Activated naive CD8-positive, alpha-beta T cell treated with anti-CD3 and anti-CD28 coated beads, Interleukin-2, amount 50 U/mL, for 24 hours (primary cell): ENCODE measurements at places on chromosomes 1 and 21.

DNA sequence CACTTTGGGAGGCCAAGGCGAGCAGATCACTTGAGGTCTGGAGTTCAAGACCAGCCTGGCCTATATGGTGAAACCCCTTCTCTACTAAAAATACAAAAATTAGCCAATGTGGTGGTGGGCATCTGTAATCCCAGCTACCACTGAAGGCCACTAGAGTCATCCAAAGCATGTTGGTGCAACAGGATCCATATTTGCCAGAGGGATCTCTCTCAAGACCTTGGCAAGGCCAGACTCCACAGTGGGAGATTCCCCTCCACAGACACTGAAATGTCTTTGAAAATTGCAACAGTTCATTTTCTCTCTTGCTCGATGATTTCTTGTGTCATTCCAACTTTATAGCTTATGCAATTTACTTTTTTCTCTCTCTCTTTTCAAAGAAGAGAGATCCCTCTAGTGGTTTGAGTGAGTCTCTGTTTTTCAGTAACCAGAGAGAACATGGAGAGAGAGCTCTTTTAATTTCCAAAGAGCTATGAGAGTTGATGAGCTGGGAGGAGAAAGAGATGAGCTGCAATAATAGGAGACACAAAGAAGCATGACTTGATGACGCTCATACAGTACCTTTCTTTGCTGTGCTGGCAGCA is 176.8 kb upstream of the USP25 start:
- no peak for DNase-seq

DNA sequence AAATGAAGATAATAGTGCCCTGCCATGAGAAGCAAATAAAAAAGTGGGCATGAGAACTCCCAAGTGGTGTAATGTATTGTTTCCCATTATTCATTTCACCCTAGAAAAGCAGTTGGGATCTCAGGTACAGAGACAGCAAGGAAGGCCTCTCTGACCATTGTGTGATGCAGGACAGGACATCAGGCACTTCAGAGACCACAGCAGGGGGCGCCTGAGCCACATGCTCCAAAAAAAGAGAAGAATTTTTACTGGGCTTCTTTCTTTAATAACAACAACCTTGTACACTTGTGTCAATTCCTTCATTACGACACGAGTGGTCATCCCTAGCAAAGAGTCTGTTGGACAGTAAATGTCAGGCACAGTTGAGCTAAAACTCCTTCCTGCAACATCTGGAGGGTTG is 533.3 kb downstream of the OMA1 start:
- no peak for DNase-seq

DNA sequence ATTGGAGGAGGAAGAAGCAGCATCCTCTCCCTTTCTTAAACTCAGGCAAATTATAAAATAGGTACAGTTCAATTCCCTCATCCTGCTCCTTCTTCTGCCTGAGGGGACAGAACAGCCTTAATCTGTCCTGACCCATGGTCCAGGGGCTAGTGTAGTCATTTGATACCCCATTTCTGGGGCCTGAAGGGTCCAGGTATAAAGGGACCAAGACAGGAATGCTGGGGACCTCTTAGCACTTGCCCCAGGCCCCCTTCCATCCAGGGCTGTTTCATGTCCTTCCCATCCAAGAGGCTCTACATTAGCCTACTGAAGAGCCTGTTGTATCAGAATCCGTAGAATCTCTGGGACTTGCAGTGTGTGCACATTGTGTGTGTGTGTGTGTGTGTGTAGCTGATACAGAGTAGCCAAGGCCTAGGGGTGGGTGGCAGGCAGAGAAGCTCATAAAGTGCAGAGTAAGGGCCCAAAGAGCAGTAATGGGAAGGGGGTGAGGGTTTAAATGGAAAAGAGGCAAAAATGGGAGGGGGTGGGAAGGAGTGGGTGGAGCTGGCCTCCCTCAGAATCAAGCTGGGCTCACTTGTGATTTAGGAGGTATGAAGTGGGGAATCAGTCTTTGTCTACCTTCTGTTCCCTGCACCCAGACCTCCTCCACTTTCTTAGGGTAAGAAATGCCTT is 32.4 kb downstream of the RUNX1 start:
- DNase-seq: no peak

DNA sequence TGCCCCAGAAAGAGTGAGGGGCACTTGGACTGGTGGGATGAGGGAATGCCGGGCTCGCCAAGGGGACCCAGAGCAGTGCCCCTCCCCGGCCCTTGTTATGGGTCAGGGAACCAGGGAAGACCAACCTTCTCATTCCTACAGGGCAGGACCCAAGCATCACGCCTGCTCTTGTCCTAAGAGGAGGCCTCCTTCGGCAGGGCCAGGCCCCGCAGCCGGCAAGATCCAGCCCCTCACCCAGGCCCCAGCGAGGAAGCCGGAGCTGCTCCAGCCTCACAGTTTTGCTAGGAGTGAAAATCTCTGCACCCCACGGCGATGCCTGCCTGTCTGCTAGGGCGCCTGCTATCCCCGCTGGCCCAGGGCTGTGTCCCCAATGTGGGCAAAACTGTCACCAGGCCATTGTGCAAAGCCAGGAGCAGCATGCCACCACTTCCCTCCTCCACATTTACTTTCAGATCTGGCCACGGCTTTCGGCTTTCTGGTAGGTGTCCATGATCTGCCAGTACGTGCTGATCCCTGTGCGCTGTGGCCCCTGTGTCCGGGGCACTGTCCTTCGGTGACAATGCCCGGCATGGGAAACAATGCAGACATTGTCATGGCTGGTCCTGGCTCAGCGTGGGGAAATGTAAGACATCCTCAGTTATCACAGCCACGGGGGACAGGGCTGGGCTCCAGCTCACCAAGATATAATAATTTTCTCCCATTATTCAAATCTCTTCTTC is 9.6 kb downstream of the ACTRT2 start:
- no peak for DNase-seq

DNA sequence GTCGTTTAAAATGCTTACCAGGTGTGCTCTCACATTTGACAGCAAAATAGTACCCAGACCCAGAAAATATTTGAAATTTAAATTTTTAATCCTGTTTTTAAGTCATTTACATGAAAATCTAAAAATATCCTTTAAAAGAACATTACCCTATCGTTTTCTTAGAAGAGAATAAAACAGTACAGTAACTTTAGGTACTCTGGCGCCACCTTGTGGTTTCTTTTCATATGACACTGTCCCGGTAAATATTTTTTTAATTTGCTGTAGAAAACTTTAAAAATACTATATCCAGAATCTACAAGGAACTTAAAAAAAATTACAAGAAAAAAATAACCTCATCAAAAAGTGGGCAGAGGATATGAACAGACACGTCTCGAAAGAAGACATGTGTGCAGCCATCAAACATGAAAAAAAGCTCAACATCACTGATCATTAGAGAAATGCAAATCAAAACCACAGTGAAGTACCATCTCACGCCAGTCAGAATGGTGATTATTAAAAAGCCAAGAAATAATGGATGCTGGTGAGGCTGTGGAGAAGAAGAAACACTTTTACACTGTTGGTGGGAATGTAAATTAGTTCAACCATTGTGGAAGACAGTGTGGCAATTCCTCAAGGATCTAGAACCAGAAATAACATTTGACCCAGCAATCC is 129.2 kb downstream of the RGS21 start:
- DNase-seq: peak; percentile 55

DNA sequence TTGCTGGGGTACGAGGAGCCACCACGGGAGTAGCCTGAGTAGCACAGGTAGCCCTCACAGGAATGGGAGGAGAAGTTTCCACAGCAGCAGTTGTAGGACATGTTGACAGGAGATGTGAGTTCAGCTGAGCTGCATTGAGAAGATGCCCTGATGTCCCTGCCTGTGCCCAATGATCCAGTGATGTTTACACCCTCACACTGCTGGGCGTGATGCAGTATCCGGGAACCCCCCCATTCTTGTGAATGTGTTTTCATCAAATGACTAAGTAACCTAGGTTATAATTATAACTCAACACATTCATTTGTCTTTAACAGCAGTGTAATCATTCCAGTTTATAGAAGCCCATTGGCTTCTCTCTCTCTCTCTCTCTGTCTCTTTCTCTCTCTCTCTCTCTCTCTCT is at the start of gene KRTAP23-1:
Gene KRTAP23-1, minus strand, starts transcription at position 101 of the 400 bp plus-strand sequence. Its CDS starts 0 bp downstream, at position 101.
- no peak for DNase-seq

GRCh38 chr1:98287626-98288025 is 366.8 kb upstream of the DPYD start:
- DNase-seq: no peak

DNA sequence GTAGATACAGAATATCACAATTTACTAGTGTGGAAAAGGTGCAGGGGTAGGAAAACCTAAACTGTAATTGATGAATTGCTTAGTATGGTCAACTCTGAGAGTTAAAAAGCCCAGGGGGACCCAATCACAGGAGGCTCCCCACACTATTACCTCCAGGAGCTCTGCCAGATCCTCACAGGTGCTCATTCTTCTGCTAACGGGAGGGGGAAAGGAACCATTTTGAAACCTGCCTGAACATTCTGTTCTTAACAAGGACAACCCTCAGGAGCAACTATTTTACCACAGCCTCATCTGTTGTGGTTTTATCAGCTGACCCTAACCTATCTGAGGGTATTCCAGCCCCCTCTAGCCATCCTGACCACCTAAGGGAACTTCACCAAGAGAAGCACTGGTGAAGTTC is 19.1 kb downstream of the PDIK1L start:
- no peak for DNase-seq

DNA sequence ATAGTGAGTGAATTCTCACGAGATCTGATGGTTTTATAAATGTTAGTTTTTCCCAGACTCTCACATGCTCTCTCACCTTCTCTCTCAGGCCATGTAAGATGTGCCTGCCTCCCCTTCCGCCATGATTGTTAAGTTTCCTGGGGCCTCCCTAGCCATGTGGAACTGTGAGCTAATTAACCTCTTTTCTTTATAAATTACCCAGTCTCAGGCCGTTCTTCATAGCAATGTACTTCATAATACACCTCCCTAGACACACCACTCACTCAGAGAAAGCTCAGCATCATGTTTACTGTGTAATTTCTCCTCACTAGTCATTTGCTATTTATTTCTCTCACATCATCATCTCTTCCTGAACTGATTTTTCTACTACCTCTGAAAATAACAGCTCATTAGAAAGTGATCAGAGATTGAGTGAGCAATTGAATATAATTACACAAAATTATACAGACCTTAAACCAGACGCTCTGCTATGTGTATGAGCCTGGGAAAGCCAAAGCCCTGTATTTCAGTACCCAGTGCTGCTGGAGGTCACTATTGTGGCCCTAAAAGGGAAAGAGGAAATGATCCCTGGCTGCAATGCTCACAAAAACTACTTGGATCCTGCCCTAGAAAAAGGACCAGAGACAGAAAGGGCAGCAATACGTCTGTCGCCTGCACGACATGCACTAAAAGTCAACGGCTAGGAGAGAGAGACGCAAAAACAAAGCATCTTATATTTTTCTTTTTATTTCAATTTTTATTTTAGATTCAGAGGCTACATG is 284.5 kb downstream of the DSCAM start:
- DNase-seq: no peak

DNA sequence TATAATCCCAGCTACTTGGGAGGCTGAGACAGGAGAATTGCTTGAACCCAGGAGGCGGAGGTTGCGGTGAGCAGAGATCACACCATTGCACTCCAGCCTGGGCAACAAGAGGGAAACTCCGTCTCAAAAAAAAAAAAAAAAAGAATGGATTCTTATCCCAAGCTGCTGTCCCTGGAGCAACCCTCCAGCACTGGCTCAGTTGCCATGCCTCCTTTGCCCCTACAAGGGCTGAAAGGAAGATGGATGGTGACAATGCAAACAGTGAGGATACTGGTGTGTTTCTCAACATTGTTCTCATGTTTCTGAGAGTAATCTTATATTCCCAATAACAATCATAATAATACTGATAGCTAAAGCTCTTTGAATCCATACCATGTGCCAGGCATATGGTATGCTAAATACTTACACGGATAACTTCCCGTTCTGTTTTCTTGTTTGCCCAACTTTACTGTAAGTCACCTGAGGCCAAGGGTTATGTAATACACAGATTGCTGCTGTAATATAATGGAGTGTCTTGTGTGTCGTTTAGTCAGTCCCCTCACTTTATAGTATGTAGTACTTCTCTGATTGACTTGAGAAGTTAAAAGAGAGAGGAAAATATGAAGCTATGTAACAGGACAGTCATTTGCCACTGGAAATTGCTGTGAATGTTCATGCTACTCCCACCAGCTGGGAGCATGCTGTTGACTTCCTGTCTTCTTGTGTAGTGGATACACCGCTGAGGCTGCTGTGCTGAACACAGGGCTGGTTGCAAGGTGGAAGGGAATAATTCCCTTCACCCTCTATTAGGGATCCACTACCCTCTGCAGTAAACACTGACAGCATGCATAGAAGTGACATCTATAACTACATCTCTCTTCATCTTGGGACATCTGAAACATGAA is 153.6 kb downstream of the CNIH3 start:
- DNase-seq: no peak

DNA sequence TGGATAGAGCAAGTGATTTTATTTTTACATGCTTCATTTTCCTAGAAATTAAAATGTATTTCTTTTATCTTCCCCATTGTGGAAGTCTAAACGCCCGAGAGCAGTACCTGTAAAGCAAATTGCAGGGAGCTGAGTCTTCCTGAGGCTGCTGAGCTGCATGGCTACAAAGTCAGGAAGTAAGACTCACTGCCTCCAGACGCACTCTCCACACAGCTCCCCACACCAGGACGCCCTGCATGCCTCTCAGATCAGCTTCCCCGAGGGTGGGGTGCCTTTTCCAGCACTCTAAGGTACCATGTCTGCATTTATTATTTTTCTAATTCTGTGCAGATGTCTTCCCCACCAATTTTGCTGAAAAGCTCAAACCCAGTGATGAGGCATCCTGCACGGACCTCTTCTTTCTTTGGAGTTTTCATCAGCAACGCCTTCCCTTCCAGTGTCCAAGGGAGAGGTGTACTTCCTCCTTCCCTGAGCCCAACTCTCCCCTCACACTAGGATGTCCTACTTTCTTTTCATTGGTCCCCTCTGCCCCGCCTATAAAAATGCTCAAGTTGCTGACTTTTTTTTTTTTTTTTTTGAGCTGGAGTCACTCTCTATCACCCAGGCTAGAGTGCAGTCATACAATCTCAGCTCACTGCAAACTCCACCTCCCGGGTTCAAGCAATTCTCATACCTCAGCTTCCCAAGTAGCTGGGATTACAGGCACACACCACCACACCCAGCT is 114.7 kb downstream of the PCNX2 start:
- DNase-seq: no peak

- DNase-seq: no peak
These were observed 10.4 kb upstream of the GJA9 start for GRCh38 chr1:38891753-38892152.

DNA sequence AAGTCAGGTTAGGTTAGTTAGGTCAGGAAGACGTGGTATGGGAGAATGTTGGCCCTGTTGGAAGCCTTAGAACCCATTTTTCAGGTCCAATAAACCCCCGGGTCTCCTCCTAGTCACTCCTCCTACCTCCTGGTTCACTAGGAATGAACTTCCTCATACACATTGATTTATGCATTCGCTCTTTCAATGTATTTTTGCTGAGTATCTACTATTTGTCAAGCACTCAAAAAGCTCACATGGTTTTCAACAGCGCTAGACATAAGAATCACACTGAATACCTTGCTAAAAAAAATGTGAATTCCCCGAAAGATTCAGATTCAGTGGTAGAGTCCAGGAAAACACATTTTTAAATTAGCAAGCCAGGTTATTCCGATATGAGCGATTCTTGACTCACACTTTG is 85.8 kb upstream of the LRRN2 start:
- DNase-seq: no peak
